GOT3 (cell line): ENCODE measurements at places on chromosomes 12 and 14.

GRCh38 chr14:81324011-81324410 lies 76.1 kb downstream of the STON2 start:
- DNase-seq, result no peak

DNA sequence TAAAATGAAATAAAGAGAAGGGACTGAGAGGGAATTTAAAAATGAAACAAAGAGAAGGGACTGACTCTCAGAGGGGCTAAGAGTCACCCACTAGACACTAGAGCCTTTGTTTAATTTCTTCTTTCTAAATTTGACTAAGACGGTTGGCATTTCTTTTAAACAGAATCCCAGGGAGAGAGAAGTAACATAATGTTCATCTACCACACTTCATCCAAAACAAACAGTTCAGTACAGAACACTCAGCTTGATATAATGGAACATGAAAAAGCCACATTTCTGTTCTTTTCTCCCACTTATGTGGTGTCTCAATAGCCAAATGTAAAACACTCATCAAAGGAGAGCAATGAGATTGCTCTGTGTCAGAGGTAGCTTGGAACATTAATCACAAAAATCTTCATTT lies 10.1 kb upstream of the NT5DC3 start:
- DNase-seq, result no peak

DNA sequence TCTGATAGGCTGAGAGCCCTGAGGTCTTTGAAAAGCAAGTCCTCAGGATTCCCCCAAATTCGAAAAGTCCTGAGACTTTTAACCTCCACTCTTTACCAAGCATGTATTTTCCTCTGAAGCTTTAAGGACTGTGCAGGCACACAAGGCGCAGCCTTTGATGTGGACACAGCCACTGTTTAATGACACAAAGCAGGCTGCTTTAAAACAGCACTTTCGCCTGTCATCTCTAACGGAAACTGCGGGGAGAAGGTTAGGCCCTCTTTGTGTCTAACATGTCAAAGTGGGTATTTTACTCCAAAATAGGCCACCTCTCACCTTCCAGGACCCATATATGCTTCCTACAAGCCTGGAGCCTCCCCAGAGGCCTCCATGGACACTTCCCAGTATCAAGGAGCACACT lies 159.2 kb downstream of the GCH1 start:
- DNase-seq, result no peak

DNA sequence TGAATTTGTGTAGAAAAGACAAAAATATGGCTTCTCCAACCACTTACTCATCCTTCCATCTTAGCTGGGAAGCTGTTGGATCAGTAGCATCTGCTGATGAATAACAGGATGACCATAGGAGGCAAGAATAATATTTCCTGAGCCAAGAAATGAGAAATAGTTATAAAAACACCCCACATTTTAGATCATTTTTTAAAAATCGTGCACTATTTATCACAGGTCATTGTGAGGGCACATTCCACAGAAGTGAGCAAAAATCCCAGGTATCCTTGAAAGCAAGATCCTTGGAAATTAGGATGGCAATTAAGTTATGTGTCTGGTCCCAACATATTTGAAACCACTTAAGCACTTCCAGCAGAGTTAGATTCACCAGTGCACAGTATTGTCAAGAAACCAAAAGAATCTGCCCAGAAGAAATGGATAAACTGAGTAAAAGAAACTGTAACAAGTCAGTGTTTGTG lies 8.4 kb downstream of the FAR2 start:
- DNase-seq, result no peak

DNA sequence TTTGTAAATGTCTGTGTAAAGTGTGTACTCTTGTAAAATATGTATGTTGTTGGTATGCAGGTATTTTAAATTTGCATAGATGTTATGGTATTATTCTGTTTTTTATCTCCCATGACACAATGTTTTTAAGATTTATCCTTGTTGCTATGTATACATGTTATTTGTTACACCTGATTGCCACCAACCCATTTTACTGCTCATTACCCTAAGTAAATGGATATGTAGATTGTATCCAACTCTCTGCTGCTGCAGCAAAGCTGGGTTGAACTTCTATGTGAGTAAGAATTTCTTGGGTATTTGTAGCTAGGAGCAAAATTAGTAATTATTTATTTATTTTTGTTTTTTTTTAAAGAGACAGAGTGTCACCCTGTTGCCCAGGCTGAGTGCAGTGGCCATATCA lies 6.2 kb downstream of the APAF1 start:
- DNase-seq, result no peak

- no peak for DNase-seq
Measured at GRCh38 chr12:2283480-2283879, 230.7 kb downstream of the CACNA1C start.

DNA sequence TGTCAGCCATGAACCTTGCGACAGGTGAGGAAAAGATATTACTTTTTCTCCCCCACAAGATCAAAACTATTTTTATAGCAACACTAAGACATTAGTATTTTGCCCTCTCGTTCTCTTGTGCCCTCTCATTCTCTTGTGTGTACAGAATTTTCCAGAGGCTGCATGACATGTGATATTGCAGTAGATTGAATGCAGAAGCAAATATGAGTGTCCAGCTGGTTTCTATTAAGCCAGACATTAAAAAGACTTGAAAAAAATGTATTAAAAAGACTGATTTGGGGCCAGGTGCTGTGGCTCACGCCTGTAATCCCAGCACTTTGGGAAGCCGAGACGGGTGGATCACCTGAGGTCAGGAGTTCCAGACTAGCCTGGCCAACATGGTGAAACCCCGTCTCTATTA lies 63.7 kb upstream of the ZFP36L1 start:
- no peak for DNase-seq

- no peak for DNase-seq
Measured at GRCh38 chr14:92317511-92317910, 5.5 kb upstream of the SLC24A4 start.
